ENCODE measurements at places on chromosomes 1 and 21.

DNA sequence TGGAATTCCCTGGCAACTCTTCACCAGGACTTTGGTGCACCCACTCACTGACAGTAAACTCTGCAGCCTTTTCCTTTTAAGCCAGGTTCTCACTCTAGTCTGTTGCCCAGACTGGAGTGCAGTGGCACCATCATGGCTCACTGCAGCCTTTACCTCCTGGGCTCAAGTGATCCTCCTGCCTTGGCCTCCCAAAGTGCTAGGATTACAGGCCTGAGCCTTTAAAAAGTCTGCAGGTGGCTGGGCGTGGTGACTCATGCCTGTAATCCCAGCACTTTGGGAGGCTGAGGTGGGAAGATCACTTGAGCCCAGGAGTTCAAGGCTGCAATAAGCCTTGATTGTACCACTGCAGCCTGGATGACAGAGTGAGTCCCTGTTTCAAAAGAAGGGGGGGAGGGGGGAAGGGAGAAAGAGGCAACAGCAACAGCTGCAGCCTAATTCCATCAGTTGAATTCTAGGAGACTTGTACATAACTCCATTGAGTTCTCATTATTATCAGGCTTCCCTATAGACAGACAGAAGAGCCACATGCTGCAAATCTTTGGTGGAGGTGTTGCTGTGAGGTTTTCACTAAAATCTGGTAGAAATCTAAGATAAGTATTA lies 8.1 kb upstream of the HNRNPR start:
- DNase-seq = no peak

DNA sequence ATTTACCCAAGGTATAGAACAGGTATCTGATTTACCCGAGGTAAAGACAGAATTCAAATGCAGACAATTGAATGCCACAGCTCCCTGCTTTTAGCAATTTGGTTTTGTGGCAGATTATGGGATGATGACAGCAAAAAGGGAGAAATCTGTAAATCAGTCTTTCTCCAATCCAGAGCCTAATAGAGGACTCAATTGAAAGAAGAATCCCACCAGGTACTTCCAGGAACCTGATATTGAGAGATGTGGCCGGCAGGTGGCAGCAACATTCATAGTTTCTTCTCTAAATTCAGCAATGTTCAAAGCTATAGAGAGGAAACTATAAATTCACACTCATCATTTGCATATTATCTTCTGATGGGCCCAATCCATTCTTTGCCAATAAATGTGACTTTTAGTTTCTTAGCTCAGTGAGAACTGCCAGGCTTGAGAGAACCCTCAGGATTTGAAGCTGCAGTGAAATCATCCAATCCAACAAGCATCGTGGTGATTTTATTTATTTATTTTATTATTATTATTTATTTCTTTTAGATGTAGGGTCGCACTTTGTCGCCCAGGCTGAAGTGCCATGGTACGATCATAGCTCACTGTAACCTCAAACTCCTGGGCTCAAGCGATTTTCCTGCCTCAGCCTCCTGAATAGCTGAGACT lies 9.8 kb upstream of the PHACTR4 start:
- no peak for DNase-seq

- DNase-seq = no peak
Measured at GRCh38 chr1:30469426-30469825, 254.0 kb downstream of the MATN1 start.

- DNase-seq = no peak
Measured at GRCh38 chr1:196380316-196380715, 227.9 kb downstream of the KCNT2 start.

Data from cortex of kidney (tissue), 1 donor.